Fibroblast of skin of left quadriceps (primary cell): ENCODE measurements at places on chromosomes 2 and 18.
A peak's percentile ranks its signal among the peaks of the same experiment; 100 is the strongest.

DNA sequence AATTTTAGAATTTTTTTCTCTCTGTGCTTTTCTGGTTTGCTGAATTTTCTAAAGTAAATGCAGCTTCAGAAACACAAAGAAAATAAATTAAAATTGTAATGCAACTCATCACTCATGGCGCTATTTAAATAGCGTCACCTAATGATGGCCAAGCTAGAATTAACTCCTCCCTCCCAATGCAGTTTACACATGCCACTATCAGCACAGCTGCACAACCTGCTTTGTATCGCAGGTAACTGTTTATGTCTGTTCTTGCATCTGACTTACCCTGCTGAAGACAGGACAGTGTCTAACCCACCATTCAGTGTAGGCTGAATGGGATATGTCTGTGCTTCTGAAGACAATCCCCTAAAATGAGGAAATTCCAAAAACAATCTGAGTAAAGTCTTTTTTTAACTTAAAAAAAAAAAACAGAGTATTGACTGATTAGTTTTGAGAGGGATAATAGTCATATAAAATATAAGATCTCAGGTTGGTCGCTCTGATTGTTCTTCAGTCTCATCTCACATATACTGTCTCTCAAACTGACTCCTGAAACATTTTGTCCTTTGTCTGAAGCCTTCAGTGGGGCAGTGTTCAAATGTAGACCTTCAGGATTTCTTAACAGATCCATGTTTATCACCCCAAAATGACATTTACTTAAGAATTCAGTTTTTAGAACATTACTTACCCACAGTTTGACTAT, 271.4 kb downstream of the ZEB2 start:
- DNase-seq = no peak

GRCh38 chr18:48202006-48202348, 207.2 kb downstream of the ZBTB7C start:
- DNase-seq = no peak

DNA sequence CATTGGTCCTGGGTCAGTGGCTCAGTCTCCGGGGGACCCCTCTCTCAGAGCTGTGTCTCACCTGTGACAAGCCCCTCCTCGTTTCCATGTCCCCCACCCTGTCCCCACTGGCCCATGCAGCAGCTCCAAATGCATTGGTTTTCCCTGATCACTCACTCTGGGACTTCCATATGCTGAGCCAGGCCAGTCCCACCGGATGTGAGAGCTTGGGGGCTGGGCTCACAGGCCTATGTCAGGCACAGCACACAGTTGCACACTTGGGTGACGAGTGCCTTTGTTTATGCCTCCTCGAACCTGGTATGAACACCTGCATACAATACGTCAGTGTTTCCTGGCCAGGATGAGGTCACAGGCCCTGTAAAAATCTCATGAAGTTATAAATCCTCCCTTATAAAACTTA, 232.5 kb downstream of the TFCP2L1 start:
- no peak for DNase-seq

DNA sequence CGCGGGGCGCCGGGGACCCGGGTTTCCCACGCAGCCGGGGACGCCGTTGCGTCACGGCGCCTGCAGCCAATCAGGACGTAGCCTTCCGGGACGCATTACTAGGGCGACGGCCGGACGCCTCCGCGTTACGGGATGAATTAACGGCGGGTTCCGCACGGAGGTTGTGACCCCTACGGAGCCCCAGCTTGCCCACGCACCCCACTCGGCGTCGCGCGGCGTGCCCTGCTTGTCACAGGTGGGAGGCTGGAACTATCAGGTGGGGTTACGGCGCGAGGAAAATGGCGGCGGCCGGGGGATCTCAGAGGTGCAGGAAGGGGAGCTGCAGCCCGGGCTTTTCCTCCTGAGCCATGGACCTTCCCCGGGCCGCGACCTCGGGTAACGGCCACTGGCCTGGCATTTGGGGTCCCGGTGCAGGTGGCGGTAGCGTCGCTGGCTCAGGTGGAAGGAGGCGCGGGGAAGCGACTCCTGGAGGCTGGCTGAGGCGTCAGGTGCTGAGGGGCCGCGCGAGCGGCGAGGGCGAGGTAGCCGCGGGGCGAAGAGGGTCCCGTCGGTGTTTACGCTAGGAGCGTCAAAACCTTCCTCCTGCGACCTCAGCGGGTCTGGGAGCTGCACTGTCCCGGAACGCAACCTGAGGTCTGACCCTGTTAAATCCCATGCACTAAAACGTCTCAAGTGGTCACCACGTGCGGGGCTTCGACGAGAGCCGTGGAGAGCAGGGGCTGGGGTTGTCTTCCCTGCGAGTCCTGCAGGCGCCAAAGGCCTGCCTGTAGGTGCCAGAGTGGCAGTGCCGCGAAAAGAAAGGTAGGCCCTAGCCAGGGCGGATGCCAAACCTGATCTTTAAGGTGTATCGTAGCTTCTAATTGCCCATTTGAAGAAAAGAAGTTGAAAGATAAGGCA, at the start of gene LCLAT1:
TSS of gene LCLAT1 (plus strand) at position 98 of the 897 bp plus-strand sequence. CDS start 78,345 bp downstream, outside the sequence.
- no peak for DNase-seq

- no peak for DNase-seq
Measured at GRCh38 chr18:79784071-79784913, 13.4 kb upstream of the KCNG2 start.

DNA sequence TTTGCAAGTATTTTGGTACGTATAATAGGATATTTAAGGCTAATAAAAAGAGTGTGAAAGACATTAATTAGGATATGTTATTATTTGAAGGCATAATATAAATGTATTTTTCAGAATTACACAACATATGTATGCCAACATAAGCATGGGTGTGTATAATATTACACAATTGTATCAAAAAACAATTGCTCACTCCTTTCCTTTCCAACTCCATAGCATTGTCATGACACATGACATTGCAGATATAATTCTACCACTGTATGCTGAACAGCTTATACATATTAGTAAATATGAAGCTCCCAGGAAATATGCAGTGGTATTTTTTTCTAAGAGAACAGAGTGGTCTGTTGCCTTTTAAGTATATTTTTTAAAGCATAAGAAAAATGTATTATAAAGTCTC, 593.1 kb downstream of the TMX3 start:
- DNase-seq = peak; percentile 18

- no peak for DNase-seq
Measured at GRCh38 chr2:120344214-120344975, 1.5 kb upstream of the INHBB start.

- no peak for DNase-seq
Measured at GRCh38 chr18:11807233-11807632, 44.0 kb upstream of the CHMP1B start.

DNA sequence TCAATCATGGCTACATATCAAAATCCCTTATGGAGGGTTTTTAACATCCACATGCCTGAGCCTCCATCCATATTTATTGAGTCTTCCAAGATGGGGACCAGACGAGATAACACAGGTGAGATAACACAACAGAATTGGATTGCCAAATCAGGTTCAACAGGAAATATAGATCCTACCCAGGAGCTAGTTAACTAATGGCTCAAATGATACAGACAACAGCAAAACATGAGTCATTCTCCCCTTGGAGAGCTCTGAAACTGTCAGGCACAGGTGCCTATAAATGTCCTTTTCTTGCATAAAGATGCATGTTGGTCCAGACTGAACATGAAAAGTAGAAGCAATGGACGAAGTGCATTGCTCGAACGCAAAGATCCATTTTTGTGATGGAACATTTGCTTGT, 202.2 kb downstream of the CDH20 start:
- no peak for DNase-seq

GRCh38 chr2:176491172-176491904, 222.1 kb downstream of the MTX2 start:
- peak; percentile 100 for DNase-seq
